ENCODE measurements at places on chromosomes 7 and 10. TPM values are rescaled to one million over a fixed set of nuclear protein-coding genes. Genes with fewer than 3 reads are reported as not detected.

- no peak for DNase-seq
These were observed 66.1 kb downstream of the AMZ1 start for GRCh38 chr7:2754086-2754485.

FXYD4 gene
- total RNA-seq, result 0.44 TPM

- no peak for DNase-seq
These were observed 51.5 kb downstream of the IMMP2L start for GRCh38 chr7:111510584-111511378.

DNA sequence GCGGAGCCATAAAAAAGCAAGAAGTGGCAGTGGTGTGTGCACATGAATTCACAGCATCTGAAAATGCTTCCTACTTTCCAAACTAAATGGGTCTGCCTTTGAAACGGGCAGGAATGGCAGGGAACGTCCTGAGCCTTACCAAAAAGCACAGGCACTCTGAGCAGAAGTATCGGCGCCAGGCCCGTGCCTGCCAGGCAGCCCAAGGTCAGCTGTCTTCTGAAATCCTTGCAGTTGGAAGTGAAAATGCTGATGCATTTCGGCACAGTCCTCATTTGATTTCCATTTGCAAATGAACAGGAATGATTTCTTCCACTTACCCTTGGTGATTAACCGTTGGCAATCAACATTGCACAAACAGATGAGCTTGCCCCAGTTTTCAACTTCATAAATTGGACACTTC, 47.6 kb upstream of the MNX1 start:
- no peak for DNase-seq

DNA sequence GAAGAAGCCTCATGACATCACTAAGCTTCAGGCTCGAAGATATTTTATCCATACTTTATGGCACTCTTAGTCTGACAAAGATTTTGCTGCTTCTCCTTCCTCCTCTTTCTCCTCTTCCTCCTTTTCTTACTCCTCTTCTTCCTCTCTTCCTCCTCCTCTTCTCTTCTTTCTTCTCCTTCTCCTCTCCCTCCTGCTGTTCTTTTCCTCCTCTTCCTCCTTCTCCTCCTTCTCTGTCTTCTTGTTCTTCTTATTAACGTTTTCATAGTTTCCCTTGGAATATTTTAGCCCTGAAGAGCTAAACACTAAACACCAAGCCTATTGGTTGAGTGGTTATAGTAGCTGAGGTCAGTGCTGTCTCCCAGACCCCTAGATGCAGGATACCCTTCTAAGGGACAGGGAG, 137.7 kb downstream of the CREB5 start:
- no peak for DNase-seq

NKX1-2 gene
- not detected for total RNA-seq

SPACDR gene
- total RNA-seq, result 2.9 TPM

GRCh38 chr10:31129271-31129670, 97.6 kb upstream of the ZNF438 start:
- no peak for DNase-seq

TET1 gene
- 0.73 TPM for total RNA-seq

HABP2 gene
- total RNA-seq, result not detected

RBM20 gene
- total RNA-seq, result not detected

GRCh38 chr10:67239864-67240497, 314.1 kb downstream of the LRRTM3 start:
- DNase-seq, result no peak

DNA sequence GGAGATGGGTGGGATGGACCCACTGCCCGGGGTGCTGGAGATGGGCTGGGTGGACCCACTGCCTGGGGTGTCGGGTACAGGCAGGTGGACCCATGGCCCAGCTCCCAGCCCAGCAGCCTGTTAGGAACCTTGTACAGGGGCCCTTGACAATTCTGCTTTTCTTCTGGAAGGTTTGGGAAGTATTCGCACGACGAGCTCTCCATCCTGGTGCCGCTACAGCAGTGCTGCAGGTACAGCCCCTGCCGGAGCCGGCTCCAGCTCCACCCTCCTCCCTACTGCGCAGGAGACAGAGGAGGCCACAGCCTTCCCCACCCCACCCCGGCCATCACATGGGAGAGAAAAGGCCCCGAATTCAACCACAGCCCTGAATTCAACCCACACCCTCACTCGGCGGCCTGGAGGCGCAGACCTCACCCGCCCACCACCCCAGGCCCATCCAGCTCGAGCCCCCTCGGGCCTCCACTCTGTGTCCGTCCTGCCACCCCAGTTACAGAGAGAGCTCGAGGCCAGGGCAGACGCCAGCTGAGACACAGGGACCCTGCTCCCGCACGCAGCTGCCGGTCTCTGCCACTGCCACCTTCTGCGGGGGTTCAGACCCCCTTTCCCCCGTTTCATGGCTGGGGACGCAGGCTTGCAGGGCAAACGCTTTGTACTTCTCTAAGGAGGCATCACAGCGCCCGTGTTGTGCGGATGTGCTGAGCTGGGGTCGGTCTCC, 31.3 kb upstream of the FOXL3 start:
- DNase-seq, result no peak

DNA sequence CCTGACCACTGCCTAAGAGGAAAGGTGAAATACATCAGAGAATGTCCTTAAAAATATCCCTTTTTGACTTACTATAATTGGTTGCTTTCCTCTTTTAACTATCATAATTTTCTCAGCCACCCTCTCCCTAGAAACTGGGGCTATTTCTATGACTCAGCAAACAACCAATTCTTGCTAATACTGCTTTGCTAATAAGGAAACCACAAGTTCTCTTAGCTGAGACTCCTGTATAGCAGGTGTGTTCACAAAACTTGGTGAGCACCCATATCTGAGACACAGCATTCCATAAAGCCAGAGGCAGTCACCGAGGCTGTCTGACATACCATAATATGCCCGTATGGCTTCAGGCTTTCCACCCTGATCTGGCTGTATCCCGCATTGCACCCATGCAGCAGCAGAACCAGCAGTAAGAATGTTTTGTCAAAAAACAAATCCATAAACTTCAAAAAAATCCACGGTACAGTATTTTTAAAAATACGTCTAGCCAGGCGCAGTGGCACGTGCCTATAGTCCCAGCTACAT, 191.7 kb upstream of the C7orf33 start:
- no peak for DNase-seq

DNA sequence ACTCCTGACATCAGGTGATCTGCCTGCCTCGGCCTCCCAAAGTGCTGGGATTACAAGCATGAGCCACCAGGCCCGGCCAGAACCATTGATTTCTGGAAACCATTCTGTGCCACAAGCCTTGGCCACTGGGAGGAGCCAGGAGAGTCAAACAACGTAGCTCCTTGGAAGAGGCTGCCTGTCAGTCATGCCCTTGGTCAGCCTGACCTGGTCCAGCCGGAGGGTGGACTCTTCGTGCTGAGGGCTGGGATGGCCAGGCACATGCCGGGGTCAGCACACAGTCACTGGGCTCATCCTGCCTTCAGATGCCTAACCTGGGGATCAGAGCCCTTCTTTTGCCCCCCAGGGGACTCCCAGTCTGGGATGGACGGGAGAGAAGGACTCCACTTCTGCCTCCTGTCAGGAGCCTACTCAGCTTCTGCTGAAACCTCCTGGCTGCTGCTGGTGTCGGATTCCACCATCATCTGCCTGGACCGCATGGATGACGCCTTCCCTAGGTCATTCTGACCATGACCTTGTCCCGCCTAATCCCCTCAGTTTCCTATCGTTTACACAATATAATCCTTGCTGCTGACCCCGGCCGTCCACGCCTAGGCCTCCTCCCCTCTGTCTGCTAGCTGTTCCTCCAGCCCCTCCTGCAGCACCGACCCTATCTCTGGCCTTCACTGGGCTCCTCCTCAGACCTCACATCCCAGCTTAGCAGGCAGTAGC, 30.4 kb downstream of the TMEM270 start:
- DNase-seq, result no peak

- no peak for DNase-seq
These were observed 140.7 kb downstream of the RTKN2 start for GRCh38 chr10:62127975-62128374.

DNA sequence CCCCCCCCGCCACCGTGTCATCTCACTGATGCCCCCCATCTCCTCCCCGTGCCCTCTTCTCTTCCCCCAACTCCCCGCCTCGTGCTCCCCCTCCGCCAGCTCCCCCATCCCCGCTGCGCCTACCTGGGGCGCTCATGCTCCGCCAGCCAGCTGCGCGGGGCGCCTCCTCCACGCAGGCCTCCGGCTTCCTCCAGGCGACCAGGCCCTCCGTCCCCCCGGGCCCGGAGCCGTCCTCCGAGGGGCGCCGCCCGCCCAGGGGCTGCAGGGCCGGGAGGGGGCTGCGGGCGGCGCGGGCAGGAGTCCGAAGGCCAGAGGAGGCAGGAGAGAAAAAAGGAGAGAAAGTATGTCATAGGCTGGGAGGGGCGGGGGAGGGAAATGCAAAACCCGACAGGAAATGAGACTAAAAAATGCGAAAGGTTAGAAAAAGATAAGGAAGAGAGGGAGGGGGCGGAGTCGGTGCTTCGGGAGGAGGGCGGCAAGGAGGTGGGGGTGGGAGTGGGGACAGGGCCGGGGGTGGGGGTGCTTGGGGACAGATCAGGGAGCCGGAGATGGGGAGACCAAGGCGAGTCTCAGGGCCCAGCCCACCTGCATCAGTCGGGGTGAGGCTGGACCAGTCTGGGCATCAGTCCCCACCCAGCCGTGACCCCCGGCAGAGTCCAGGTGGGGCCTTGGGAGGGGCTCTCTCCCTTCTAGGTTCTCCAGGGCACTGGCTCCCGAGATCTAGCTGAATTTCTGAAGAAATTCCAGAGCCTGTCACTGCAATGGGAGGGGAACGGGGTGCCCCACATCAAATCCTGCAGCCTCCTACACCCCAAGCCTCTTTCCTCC, at the start of gene CARD11:
Gene CARD11, minus strand, starts transcription at position 324 of the 828 bp plus-strand sequence. CDS start 85,361 bp downstream, outside the sequence.
- peak; percentile 36 for DNase-seq

DNA sequence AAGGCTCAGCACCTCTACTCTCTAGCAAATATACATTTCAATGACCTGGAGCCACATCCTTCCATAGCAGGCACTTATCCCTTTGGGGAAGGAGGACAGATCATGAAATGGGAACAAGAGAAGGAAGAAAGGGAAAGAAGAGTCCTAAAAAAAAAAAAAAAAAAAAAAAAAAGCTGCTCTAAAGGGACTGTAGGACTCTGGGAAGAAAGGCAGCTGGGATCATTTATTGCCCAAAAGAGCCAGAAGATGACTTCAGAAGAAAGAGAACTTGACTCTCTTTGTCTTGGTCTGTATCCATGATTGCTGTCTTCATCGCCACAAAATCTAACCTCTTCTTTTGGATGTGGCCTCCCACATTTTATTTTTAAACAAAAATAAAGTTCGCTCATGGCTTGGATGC, 203.6 kb upstream of the CELF2 start:
- no peak for DNase-seq

Data from activated T-helper 1 cell treated with anti-CD3 and anti-CD28 coated beads, Interleukin-12 subunit alpha, Interleukin-12 subunit beta, Interleukin-2, Interleukin-4 antibody, amounts not matched to agents 30 ng/mL and 10 ng/mL and 1 ng/mL, durations not matched to agents 14 hours and 24 hours and 36 hours (primary cell).